ENCODE measurements at places on chromosomes 4 and X.

DNA sequence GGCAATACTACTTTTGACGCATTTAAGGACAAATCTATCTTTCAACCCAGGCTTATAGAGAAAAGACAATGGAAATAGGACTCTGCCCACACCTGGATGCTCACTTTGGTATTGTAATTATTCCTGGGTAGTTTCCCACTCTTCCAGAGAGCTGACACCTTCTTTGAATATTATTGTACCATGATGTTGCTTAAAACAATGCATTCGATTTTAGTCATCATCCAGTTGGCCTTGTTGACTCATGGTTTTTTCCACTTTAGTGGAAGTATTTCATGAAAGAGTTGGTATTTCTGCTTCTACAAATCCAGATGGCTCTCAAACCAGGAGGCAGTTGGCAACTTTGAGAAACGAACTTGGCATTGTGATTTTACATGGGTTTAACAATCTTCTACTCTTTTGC lies 124.2 kb downstream of the ENOX2 start:
- DNase-seq: no peak
- H3K4me3 ChIP-seq: no peak overlapping the region
- no peaks in the 10 kb centered on the region for H3K4me1 ChIP-seq
- no peaks in the 10 kb centered on the region for H3K27me3 ChIP-seq

DNA sequence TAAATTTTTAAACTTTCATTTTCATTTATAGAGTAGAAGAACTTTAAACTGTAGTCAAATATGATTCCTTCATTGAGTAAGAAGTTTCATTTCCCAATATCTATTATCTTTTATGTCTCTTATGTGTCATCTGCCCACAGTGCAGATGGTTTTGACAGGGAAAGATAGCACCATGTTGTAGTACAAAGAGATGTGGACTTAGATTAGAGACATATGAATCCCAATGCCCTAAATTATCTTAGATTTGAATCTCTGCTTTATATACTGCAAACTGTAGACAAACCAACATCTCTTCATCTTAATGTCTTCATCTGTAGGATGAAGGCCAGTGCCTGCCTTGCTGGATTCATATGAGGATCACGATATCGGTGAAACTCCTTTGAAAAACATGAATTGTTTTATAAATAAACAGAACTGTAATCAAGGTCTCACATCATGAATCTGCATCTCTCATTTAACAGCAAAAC lies 217.5 kb downstream of the BANK1 start:
- no peaks in the 10 kb centered on the region for H3K4me1 ChIP-seq
- H3K27ac ChIP-seq: no peak overlapping the region
- H3K27me3 ChIP-seq: no peaks in the 10 kb centered on the region

DNA sequence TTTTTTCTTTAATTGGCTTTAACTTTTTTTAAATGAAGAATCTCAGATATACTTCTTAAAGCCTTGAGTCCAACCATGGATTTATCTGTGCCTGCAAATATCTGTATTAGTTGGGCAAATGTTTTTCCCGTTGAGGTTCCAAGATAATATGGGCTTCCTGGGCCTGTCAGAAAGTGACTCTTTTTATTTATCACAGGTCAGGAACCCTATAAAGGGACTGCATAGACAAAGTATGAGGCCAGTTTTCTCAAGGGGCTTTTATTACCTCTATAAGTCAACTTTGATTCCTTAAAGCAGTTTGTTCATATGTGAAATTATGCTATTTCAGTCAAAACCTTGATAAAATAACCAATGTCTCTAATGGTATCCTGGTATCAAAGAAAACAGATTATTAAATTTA lies 80.2 kb upstream of the BMP2K start:
- H3K27ac ChIP-seq: no peak overlapping the region
- H3K27me3 ChIP-seq: peaks cover 10% of the 10 kb centered on the region
- no peaks in the 10 kb centered on the region for H3K4me1 ChIP-seq
- DNase-seq: no peak
- H3K4me3 ChIP-seq: no peak overlapping the region

- no peak overlapping the region for H3K27ac ChIP-seq
- H3K27me3 ChIP-seq: no peaks in the 10 kb centered on the region
- no peaks in the 10 kb centered on the region for H3K4me1 ChIP-seq
These were observed 207.7 kb upstream of the SLIT2 start for GRCh38 chr4:20043991-20044390.

DNA sequence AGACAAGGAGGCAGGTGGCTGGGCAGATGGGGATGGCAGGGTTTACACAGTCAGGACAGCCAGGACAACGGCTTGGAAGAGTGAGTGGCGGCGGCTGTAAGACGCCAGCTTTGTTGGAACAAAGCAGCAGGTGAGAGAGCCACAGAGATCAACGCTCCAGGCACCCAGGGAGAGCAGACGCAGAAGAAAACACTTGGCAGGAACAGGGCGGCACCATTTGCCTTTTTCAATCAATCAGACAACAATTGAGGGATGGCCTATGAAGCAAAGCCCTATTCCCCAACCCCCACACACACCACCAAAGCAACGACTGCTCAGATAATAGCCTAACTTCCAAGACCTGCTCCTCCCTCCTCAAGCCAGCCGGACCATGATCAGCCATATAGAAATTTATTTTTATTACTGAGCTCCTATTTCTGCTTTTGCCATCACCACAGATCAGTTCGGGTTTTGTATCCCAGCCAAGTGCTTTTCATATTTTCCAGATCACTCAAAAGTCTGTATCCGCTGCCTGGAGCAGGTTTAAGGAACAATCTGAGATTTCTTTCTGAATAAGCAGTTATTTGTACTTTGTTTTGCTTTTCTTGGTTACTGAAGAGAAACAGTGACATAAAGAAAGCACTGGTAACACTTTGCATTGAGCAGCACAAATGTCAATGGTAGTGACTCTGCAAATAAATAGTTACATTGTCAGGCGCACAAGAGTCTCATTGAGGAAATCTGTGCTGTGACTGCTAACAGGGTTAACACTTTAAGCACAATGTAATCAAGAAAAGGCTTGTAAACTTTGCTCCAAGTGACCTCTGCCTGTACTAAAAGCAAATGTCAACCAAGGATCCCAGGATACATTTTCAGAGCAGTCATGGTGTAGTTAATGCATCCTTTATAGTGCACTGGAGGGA lies 81.8 kb upstream of the RBPJ start:
- no peak for DNase-seq
- peak overlapping the region; percentile 6 for H3K27ac ChIP-seq
- no peaks in the 10 kb centered on the region for H3K36me3 ChIP-seq

DNA sequence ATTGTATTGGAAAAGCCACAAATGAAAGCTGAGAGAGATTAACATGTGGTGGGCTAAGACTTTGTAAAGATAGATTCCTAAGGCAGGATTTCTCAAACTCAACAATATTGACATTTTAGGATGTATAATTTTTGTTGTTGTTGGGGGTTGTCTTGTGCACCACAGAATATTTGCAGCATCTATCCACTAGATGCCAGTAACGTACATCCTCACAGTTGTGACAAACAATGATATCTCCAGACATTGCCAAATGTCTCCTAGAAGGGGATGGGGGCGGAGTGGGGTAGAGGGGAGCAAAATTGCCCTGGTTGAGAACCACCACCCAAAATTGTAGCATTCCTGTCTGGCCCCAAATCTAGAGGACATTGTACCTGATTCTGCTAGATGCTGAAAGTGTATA lies 14.7 kb upstream of the CBR4 start:
- H3K4me1 ChIP-seq: peaks cover 4% of the 10 kb centered on the region
- no peak overlapping the region for H3K4me3 ChIP-seq
- no peak for DNase-seq

GRCh38 chr4:174429701-174430410 lies 92.4 kb downstream of the HPGD start:
- no peaks in the 10 kb centered on the region for H3K36me3 ChIP-seq
- H3K4me3 ChIP-seq: no peak overlapping the region
- no peaks in the 10 kb centered on the region for H3K4me1 ChIP-seq
- H3K27ac ChIP-seq: no peak overlapping the region
- no peaks in the 10 kb centered on the region for H3K27me3 ChIP-seq
- no peak for DNase-seq

GRCh38 chrX:49030283-49030682 lies 12.9 kb downstream of the TFE3 start:
- no peak overlapping the region for H3K27ac ChIP-seq
- no peaks in the 10 kb centered on the region for H3K4me1 ChIP-seq
- H3K27me3 ChIP-seq: no peaks in the 10 kb centered on the region
- H3K36me3 ChIP-seq: peaks cover 36% of the 10 kb centered on the region
- no peak for DNase-seq

DNA sequence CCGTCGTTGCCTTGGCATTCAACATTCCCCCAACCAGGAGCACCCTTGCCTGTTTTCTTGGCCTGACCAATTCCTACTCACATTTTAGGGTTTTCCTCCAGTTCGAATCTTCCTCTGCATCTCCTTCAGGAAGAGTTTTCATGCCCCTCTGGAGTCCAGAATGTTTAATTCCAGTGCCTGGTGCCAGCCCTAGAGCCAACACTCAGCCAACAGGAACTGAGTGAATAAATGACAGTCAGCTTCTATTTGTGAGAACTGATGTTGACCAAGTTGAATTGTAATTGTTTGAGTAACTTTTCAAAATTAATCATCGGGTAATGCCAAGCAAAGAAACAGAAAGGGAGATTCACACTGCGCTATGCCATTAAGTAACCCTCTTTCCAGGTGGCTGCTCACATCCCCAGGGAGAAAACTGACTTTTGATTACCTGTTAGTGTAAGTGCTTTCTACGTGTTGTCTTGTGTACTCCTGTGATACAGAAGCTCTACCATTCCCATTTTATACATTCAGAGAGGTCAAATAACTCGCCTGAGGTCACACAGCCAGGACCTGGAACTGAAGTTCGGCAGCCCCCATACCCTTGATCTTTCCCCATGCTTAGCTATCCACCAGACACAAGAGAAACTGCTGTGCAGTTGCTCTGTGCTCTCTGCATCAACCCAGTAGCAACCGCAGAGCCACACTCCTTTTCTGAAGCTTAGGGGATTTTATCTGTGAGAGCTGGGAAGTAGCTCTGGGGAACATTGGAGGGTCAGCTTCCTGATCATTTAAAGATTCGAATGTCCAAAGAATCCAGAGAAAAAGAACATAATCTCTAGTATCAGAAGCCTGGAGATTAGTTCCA lies 19.0 kb upstream of the SLC2A9 start:
- no peak for DNase-seq
- peaks cover 3% of the 10 kb centered on the region for H3K36me3 ChIP-seq
- H3K4me3 ChIP-seq: no peak overlapping the region
- H3K27ac ChIP-seq: no peak overlapping the region
- no peaks in the 10 kb centered on the region for H3K4me1 ChIP-seq
- H3K27me3 ChIP-seq: no peaks in the 10 kb centered on the region

GRCh38 chr4:80709082-80709869 lies 321.2 kb upstream of the BMP3 start:
- no peak overlapping the region for H3K27ac ChIP-seq
- no peaks in the 10 kb centered on the region for H3K27me3 ChIP-seq
- no peaks in the 10 kb centered on the region for H3K4me1 ChIP-seq
- H3K4me3 ChIP-seq: no peak overlapping the region
- no peak for DNase-seq

DNA sequence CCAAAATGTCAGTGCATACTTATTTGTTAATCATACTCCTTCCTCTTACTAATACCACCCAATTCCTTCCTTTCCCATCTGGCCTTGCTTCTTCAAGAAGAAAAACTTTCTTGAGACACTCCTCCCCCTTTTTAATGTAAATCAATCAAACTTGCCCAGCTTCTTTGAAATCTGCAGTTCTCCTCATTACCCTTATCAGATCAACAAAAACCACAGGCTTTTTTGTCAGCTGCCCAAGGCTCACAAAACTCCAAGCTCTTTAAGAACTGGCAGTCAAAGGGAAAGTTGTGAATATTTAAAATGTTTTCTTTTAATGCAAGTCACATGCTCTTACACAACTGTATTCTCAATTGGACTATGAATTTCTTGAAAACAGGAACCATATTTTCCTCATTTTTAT lies 11.3 kb upstream of the MYOZ2 start:
- DNase-seq: no peak
- no peaks in the 10 kb centered on the region for H3K36me3 ChIP-seq
- H3K27me3 ChIP-seq: no peaks in the 10 kb centered on the region
- H3K27ac ChIP-seq: no peak overlapping the region

DNA sequence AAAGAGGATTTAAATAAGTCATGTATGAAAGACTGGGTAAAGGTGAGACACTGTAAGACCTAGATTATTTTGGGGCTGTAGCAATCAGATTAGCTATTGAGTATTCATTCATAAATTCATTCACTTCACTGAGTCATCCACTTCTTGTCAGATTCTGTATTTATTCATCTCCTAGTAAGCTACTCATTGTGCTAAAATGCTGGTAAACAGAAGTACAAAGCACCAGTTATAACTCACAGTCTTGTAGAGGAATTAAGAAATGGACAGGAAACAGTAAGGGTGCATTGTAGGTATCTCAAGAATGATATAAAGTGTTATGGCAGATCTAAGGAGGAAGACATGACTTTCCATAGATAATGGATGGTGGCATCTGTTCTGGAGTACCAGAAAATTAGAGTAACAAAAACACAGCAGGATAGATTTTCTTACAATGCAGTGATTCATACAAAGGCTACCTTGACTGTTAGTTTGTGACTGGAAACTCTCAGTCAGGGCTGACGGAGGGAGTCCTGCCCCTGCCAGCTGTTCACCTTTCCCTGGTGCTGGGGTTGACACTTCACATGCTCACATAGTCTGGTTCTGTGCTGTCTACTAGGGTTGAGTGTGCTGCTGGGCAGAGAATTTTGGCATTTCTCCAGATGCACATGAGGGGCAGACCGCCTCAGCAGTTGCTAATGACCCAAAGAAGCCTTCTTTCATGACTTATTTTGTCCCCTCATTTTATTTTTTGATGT lies 26.5 kb upstream of the HAND2 start:
- no peak overlapping the region for H3K4me3 ChIP-seq
- no peaks in the 10 kb centered on the region for H3K4me1 ChIP-seq
- no peak overlapping the region for H3K27ac ChIP-seq
- H3K36me3 ChIP-seq: no peaks in the 10 kb centered on the region

DNA sequence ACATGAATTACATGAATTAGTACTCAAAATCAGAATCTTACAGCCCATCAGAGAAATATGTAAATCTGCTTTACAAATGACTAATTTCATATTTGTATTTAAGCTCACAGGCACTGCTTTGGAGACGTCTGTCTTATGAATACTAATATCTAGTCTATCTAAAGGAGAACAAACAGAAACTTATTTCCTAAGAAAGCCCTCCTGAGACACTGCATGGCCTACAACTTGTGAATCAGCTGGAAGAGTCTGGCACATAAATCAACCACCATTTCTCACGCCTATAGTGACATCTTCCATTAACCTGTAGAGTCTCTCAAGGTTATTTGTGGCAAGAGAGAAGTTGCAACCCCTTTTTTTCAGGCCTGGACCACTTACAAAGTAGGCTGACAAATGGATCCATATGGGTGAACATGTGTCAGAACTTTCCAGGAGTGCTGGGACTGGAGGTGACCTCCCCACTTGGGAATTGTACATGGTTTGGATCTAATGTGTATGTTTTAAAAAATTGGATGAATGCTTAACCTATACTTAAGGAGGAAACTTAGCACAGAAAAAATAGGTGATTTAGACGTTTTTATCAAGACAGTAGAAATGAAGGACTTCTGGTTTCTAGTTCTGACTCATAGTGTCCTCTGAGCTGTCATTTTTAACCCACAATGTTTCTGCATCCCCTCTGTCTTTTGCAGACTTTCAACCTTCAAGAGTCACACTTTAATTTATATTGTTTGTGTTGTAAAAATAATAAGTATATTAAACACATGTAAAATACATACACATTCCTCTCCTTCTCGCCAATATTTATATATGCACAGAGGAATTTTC lies 83.2 kb upstream of the ARHGAP24 start:
- no peaks in the 10 kb centered on the region for H3K27me3 ChIP-seq
- no peaks in the 10 kb centered on the region for H3K36me3 ChIP-seq
- no peak overlapping the region for H3K4me3 ChIP-seq
- H3K4me1 ChIP-seq: no peaks in the 10 kb centered on the region
- no peak overlapping the region for H3K27ac ChIP-seq
- no peak for DNase-seq

All from effector memory CD8-positive, alpha-beta T cell (primary cell).